Naive thymus-derived CD4-positive, alpha-beta T cell (primary cell): ENCODE measurements at places on chromosomes 1 and 21. TPM values are rescaled to one million over a fixed set of nuclear protein-coding genes. Genes with fewer than 3 reads are reported as not detected.

DNA sequence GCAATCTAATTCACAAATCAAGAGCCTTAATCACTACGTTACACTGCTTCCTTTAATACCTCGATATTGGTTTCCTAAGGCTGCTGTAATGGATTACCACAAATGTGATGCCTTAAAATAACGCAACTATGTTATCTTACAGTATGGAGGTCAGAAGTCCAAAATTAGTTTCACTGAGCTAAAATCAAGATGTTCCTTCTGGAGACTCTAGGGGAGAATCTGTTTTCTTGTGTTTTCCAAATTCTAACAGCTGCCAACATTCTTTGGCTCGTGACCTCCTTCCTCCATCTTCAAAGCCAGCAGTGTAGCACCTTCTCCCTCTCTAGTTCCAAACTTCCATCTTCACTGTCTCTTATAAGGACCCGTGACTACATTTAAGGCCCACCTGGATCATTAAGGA lies 335.0 kb upstream of the NFIA start:
- H3K36me3 ChIP-seq = no peaks in the 10 kb centered on the region
- H3K4me1 ChIP-seq = no peaks in the 10 kb centered on the region
- H3K4me3 ChIP-seq = no peak overlapping the region
- DNase-seq = no peak
- no peaks in the 10 kb centered on the region for H3K27me3 ChIP-seq

DNA sequence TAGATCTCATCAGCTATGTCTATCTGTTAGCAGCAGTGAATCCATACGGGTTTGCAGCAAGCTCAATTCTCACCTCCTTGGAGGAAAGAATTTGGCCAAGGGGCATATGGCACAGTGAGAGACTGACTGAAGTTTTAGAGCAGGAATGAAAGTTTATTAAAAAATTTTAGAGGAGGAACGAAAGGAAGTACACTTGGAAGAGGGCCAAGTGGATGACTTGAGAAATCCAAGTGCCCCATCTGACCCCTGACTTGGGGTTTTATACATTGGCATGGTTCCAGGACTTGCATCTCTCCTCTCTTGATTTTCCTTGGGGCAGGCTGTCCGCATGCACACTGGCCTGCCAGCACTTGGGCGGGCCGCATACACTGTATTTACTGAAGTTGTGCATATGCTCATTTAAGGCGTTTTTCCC lies 9.2 kb upstream of the OSBPL9 start:
- DNase-seq = no peak
- no peaks in the 10 kb centered on the region for H3K27me3 ChIP-seq
- no peaks in the 10 kb centered on the region for H3K4me1 ChIP-seq

Gene MYOM3
- total RNA-seq = not detected

- peak; percentile 22 for DNase-seq
- H3K27ac ChIP-seq = peak overlapping the region; percentile 91
- H3K4me1 ChIP-seq = peaks cover 27% of the 10 kb centered on the region
- H3K27me3 ChIP-seq = no peaks in the 10 kb centered on the region
- H3K36me3 ChIP-seq = no peaks in the 10 kb centered on the region
- H3K4me3 ChIP-seq = peak overlapping the region; percentile 86
These were observed 513 bp downstream of the GTF2B start for GRCh38 chr1:88890791-88891317.

- H3K4me1 ChIP-seq = no peaks in the 10 kb centered on the region
- H3K27ac ChIP-seq = no peak overlapping the region
- H3K36me3 ChIP-seq = no peaks in the 10 kb centered on the region
- no peaks in the 10 kb centered on the region for H3K27me3 ChIP-seq
These were observed 52.0 kb upstream of the FAM20B start for GRCh38 chr1:178973652-178974101.

Gene KLHL12
- total RNA-seq = 28.0 and 33.1 TPM in 2 replicates

Gene SPRR3
- total RNA-seq = not detected

DNA sequence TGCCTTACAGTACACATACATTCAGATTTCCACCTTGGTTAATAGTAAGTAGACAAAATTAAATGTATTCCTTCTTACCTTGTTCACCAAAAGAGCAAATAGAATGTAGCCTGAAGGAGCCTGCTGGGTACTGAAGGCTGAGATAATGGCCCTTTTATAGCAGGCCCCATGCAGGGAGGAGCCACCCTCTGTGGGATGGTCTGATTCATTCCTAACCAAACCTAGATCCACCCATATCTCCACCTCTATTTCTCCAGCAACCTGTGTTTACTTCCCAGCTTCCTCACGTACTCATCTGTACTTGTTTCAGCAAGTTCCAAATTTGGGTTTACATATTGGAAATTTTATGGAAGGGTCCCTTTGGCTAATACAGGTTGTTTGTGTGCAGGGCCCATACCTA lies at the start of gene FLG:
TSS of gene FLG (minus strand) at position 129 of the 400 bp plus-strand sequence. CDS start 9,783 bp downstream, outside the sequence.
- no peak for DNase-seq
- H3K27me3 ChIP-seq = no peaks in the 10 kb centered on the region
- H3K27ac ChIP-seq = no peak within 1 kb of the TSS
- H3K4me1 ChIP-seq = no peaks in the 10 kb centered on the region

DNA sequence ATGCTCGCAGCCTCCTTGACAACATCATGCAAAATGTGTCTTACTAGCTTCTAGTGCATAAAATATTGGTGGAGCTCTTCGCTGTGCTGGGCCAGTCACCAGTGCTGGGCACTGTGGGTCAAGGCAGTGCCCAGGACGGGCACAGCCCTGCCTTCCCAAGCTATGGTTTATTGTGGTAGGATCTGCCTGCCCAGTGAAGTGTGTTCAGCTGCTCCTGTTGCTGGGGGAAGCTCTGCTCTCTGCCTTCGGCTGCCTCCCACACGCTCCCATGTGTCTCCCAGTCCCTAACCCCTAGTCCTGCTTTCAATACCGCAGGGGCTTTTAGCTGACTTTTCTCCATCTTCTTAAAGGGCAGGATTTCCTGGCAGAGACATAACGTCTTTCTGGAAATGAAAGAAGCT lies 15.7 kb downstream of the EPHX1 start:
- H3K4me3 ChIP-seq = no peak overlapping the region
- no peaks in the 10 kb centered on the region for H3K36me3 ChIP-seq

DNA sequence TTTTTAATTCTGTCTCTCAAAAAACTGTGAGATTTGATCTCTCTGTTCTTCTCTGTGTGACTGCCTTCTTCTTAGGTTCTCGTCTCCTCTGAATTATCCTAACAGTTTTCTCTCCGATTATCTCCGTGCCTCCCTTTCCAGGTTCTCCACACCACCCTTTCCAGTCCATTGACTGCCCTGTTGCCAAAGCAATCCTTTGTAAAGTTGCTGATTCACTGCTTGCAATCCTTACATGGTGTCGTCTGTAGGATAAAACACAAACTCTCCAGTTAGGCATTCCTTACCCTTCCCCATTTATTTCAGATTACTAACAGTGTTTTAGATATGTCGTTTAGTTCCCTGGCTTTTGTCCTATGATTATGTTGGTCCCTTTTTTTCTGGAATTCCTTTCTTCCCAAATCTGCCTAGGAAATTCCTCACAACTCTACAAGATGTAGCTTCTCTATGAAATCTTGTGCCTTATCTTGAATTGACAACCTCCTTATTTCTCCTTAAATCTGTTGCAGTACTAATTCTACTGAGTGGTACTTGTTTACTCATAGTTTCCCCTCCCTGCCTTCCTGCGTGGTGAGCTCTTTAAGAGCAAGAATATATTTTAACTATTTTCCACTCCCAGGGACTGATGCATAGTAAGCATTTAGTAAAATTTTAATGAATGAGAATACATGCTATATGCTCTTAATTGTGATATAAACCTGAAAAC lies 22.3 kb downstream of the RCOR3 start:
- H3K4me1 ChIP-seq = no peaks in the 10 kb centered on the region
- H3K4me3 ChIP-seq = no peak overlapping the region
- peaks cover 12% of the 10 kb centered on the region for H3K36me3 ChIP-seq
- DNase-seq = no peak
- peak overlapping the region; percentile 19 for H3K27ac ChIP-seq

GRCh38 chr1:148263128-148263905 lies 111.2 kb upstream of the NBPF11 start:
- no peaks in the 10 kb centered on the region for H3K4me1 ChIP-seq
- H3K27me3 ChIP-seq = no peaks in the 10 kb centered on the region
- no peaks in the 10 kb centered on the region for H3K36me3 ChIP-seq
- peak overlapping the region; percentile 76 for H3K27ac ChIP-seq
- H3K4me3 ChIP-seq = peak overlapping the region; percentile 59
- peak; percentile 51 for DNase-seq

GRCh38 chr1:183937611-183938010 lies 99.9 kb downstream of the COLGALT2 start:
- no peak overlapping the region for H3K27ac ChIP-seq
- no peak overlapping the region for H3K4me3 ChIP-seq
- DNase-seq = no peak
- no peaks in the 10 kb centered on the region for H3K4me1 ChIP-seq
- H3K27me3 ChIP-seq = no peaks in the 10 kb centered on the region
- H3K36me3 ChIP-seq = no peaks in the 10 kb centered on the region

GRCh38 chr1:218299416-218299815 lies 14.3 kb downstream of the RRP15 start:
- no peaks in the 10 kb centered on the region for H3K4me1 ChIP-seq
- no peaks in the 10 kb centered on the region for H3K27me3 ChIP-seq
- no peak for DNase-seq
- H3K4me3 ChIP-seq = no peak overlapping the region
- no peaks in the 10 kb centered on the region for H3K36me3 ChIP-seq
- no peak overlapping the region for H3K27ac ChIP-seq

DNA sequence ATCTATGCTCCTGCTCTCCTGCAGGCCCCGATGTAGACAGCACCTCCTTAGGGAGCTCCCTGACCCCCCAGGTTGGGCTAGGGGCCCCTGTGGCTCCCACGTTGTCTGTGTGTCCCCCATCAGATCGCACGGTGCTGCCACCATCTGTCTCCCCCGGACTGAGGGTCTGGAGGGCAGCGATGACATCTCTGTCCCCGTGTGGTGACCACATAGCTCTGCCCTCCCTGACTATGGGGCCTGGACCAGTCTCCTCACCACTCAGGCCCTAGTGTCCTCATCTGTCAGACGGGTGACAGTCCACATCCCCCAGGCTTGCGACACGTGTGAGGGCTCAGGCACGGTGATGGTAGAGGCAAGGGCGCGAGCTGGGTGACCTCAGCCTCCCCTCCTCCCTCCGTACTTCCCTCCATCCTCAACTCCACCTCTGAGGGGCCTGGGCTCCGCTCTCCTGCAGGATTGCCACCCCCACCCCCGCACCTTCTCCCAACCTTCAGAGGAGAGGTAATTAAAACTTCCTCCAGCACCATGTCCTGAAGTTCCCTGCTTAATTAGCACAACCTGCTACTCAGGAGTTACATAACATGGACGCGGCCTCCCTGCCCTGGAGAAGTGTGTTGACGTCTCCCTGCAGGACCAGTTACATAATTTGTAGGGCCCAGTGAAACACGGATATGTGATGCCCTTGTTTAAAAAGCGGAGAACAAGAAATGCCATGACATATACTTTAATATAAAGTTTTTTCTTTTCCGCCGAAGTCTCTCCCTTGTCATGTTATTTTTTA lies 288.2 kb downstream of the PTPRU start:
- H3K36me3 ChIP-seq = no peaks in the 10 kb centered on the region
- no peaks in the 10 kb centered on the region for H3K27me3 ChIP-seq
- DNase-seq = peak; percentile 3
- H3K4me1 ChIP-seq = no peaks in the 10 kb centered on the region

GRCh38 chr1:74237035-74237434 lies 1.8 kb downstream of the TNNI3K start:
- no peaks in the 10 kb centered on the region for H3K27me3 ChIP-seq
- no peak overlapping the region for H3K4me3 ChIP-seq

Gene TBX19
- total RNA-seq = 1.8 TPM

Gene KPRP
- total RNA-seq = not detected in 2 replicates

DNA sequence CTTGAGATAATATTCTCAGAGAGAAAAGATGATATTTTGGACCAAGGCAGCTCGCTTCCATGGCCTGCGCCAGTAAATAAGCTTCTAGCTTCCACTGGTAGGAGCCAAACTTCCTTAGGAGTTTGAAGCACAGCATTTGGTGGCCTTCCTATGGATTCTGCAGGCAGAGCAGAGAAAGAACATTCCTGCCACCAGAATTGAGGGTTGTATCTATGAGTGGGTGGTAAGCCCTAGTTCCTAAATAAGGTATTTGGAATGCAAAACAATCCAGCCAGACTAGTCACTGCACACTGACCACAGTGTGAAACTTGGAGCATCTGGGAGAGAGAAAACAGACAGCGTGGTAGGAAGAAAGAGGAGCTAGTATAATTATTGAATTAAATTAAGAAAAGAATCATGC lies 54.1 kb upstream of the BCAR3 start:
- H3K4me1 ChIP-seq = no peaks in the 10 kb centered on the region
- no peak for DNase-seq
- H3K4me3 ChIP-seq = no peak overlapping the region
- no peaks in the 10 kb centered on the region for H3K36me3 ChIP-seq

GRCh38 chr1:21520899-21521716 lies 11.9 kb downstream of the ALPL start:
- no peaks in the 10 kb centered on the region for H3K4me1 ChIP-seq
- H3K27me3 ChIP-seq = no peaks in the 10 kb centered on the region
- no peak overlapping the region for H3K4me3 ChIP-seq
- no peaks in the 10 kb centered on the region for H3K36me3 ChIP-seq
- no peak for DNase-seq
- no peak overlapping the region for H3K27ac ChIP-seq

DNA sequence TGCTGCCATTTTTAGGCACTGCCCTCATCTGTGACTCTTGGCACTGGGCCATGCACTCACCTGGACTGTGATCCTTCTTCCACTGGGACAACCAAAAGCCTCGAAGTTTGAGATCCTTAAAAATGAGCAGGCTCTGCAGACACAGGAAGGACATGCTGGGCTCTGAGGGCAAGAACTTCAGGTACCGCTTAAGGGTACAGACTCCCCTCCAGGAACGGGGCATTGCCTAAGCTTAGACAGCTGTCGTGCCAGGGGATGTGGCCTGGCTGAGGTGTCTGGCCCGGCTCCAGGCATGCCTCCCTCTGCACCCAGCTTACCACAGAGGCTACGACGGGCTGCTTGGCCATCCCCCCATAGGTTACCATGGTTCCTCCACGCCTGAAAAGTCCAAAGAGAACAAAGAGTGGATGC lies 14.2 kb upstream of the SRSF4 start:
- H3K36me3 ChIP-seq = peaks cover 42% of the 10 kb centered on the region
- no peaks in the 10 kb centered on the region for H3K27me3 ChIP-seq
- H3K4me1 ChIP-seq = no peaks in the 10 kb centered on the region
- DNase-seq = no peak

Gene LYSMD1
- total RNA-seq = 3.3 and 3.8 TPM in 2 replicates

DNA sequence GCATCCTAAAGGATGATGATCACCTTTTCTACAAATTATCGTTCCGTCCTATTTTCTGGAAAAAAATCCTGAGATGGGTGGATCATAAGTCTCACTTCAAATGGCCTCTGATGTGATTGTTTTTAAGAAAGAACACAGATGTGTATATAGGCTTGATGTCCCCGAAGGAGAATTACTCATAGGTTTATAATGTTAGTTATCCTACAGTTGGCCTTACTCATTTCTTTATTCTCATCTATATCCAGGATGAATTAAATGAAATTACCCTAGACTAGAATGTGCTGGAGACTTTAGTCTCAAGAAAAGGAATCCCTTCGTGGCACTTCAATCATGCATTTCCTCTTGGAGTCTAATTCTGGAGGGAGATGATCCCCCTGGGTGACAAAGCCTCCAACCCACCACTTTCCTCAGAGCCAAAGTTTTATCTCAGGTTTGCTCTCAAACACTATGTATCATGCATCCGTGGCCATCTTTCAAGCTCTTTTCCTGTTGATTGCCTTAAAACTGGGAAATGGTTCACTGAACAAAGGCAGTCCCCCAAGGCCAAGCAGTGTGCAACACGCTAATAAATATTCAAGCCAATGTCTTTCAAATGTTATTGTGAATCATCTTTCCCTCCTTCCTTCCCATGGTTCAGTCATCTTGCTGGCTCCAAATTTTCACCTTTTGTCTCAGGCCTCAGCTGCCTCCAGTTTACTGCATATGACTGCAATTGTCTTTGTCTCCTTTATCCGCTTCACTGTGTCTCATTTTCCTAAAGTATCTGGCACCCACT lies 32.5 kb upstream of the SMYD2 start:
- no peak for DNase-seq
- H3K36me3 ChIP-seq = no peaks in the 10 kb centered on the region
- no peaks in the 10 kb centered on the region for H3K27me3 ChIP-seq
- H3K27ac ChIP-seq = no peak overlapping the region
- no peaks in the 10 kb centered on the region for H3K4me1 ChIP-seq
